Activated CD4-positive, alpha-beta memory T cell treated with anti-CD3 and anti-CD28 coated beads for 36 hours (primary cell): ENCODE measurements at places on chromosomes 13 and 19. TPM values are rescaled to one million over a fixed set of nuclear protein-coding genes. Genes with fewer than 3 reads are reported as not detected.

Gene HIF3A
- total RNA-seq = not detected

Gene ZNF444
- 23.1 TPM for total RNA-seq

Gene PEX11G
- total RNA-seq = 2.2 TPM

Gene ASF1B
- 70.8 TPM for total RNA-seq

Gene POU2F2
- total RNA-seq = 55.6 TPM

GRCh38 chr19:35174226-35174625 is 19.7 kb downstream of the FXYD5 start:
- no peak for DNase-seq

GRCh38 chr19:33580645-33581037 is 41.1 kb upstream of the CHST8 start:
- DNase-seq = no peak

GRCh38 chr19:53773999-53774398 is 50.1 kb downstream of the NLRP12 start:
- DNase-seq = no peak

- DNase-seq = no peak
These were observed 120.0 kb downstream of the CRYL1 start for GRCh38 chr13:20405691-20406090.

DNA sequence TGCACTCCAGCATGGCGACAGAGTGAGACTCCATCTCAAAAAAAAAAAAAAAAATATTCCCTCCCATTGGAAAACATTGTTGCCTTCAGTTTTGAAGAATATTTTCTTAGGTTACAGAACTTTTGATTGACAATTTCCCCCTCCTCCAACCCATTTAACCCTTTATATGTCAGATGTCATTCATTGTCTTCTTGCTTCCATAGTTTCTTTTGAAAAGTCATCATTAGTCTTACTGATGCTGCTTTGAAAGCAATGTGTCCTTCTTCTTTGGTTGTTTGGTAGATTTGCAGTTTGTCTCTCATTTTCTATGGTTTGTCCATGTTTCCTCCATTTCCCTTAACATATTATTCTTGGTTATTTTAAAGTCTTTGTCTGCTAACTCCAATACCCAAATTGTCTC is 25.4 kb downstream of the ZNF558 start:
- no peak for DNase-seq

DNA sequence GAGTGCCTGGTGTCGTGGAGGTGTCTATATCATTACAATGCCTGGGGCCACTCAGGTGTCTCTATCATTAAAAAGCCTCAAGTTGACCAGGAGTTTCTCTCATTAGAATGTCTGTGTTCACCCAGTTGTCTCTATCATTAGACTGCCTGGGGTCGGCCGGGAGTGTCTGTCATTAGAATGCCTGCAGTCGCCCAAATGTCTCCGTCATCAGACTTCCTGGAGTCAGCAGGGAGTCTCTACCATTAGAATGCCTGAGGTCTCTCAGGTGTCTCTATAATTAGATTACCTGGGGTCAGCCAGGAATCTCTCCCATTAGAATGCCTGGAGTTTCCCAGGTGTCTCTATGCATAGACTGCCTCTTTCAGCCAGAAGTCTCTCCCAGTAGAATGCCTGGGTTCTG is 1477.6 kb downstream of the UQCRFS1 start:
- no peak for DNase-seq
